Esophagus squamous epithelium (tissue), 5 donors: ENCODE measurements at places on chromosomes 1 and 21.

- no peak for DNase-seq
Observed at GRCh38 chr1:243420016-243420945, 164.4 kb downstream of the SDCCAG8 start.

DNA sequence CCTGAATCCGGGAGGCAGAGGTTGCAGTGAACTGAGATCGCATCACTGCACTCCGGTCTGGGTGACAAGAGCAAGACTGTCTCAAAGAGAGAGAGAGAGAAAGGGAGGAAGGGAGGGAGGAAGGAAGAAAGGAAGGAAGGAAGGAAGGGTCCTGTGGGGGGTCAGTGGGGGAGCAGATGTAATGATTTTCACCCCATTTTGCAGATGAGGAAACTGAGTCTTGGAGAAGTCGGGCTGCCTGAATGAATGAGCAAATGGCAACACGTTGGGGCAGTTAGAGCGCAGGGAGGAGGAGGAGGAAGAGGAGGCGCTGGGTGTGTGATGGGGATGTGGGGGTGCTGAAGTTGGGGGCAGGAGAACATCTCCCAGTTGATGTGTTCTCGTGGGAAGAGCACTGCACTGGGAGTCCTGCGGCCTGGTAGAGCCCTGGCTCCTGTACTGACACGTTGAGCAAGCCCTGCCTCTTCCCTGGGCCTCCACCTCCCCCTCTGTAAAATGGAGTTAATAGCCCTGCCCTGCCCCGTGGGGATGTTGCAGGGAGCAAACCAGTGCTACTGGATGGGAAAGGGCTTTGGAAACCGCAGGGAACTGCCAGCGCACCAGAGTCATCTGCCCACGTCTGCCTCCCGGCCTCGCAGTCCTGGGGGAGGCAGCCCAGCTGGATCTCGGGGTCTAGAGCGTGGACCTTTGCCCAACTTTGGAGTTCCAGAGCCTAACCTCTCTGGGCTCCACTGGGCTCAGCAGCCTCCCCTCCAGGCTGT, 103.2 kb upstream of the CASZ1 start:
- no peak for DNase-seq

DNA sequence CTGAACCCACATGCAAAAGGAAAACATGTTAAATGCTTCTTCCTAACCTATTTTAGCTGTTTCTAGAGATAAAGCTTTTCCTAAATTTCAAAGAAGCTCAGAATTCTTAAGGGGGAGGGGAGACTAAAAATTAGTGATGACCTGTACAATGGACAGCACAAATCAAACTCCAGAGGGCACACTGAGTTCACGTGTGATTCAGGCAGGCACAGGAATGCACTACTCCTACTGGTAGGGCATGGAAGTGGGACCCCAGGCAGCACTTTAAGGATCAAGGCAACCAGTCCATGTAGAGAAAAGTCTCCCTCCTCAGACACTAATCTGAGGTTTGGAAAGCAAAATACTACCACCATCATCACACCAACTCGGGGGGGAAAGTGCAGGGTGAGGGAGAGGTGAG, 31.3 kb upstream of the CLCA4 start:
- DNase-seq: no peak

GRCh38 chr1:221227872-221228337, 348.7 kb downstream of the HLX start:
- no peak for DNase-seq

- DNase-seq: no peak
Observed at GRCh38 chr1:207805841-207806421, 54.1 kb downstream of the CD46 start.

DNA sequence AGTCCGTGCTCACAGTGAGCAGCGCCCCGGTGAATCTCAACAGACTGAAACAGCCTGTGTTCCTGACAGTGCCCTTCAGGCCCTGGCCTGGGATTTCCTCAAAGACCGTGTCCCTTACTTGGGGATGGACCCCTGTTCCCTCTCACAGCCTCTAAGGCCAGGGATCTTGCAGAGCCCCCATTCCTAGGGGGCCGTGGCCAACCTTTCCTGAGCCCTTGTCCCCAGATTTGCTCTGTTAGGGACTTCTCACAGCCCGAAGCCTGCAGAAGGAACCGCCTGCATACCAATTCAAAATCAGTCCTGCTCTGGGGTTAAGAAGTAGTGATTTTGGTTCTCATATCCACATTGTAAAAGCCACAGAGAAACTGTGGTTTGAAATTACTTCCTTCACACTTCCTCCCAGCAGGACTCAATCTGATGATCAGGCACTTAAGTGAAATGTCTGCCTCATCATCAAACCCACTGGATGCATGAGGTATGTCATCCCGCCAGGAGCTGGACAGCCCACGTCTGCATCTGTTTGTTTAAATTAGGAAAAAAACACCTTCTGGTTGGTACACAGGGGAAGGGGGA, 14.9 kb downstream of the ABCA4 start:
- DNase-seq: no peak

GRCh38 chr1:200558866-200559459, 61.6 kb downstream of the KIF14 start:
- no peak for DNase-seq

GRCh38 chr1:106785176-106785575, 271.3 kb upstream of the PRMT6 start:
- DNase-seq: no peak

GRCh38 chr1:231116738-231117137, 45.1 kb upstream of the TRIM67 start:
- DNase-seq: no peak

GRCh38 chr21:44931137-44931500, 8.7 kb upstream of the SLX9 start:
- DNase-seq: no peak

DNA sequence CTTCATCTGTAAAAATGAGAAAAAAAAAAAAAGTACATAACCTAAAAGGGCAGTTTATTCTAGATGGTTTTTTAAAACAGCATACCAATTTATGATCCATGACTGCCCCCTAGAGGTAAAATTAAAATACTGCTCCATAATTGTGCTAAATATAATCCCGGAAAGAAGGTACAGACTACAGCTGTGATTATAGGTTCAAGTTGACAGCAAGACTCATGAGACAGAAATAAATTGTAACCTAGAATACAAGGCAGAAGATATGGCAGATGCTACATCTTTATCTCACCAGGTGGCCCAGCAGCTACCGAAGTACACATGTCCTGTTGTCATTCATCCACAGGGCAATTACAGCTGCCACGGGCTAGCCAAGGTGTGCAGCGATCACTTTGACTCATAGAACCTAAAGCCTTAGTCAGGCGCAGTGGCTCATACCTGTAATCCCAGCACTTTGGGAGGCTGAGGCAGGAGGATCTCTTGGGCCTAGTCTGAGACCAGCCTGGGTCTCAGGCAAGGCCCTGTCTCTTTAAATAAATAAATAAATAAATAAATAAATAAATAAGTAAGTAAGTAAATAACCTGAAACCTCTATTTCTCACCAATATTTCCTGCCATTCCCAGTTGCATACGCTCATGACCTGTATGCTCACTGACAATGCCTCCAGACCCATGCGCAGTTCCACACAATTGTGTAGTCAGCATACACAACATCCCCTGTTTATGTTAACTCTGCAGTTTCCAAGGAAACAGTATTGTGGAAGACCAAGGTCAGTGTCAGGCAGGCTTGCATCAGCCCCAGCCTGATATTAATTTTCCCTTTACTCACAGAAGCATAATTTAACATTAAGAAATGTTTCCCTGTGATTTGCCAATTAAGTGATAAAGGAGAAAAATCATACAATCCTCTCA, 18.3 kb upstream of the PPIE start:
- no peak for DNase-seq

- DNase-seq: no peak
Observed at GRCh38 chr1:201206176-201206575, 15.6 kb downstream of the IGFN1 start.

DNA sequence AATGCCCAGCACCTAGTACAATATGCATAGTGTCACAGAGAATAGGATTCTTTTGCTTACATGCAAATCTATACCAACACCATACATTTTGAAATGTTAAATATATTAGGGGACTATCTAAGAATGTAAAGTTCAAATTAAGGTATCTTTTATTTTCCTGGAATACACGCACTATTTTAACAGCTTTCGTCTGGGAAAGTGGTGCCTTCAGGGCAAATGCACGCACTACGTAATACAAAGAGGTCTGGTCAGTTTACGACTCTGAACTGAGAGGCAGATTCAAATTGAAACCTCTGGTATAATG, 931 bp downstream of the FUBP1 start:
- no peak for DNase-seq

GRCh38 chr1:903305-903704, 20.4 kb upstream of the SAMD11 start:
- no peak for DNase-seq

DNA sequence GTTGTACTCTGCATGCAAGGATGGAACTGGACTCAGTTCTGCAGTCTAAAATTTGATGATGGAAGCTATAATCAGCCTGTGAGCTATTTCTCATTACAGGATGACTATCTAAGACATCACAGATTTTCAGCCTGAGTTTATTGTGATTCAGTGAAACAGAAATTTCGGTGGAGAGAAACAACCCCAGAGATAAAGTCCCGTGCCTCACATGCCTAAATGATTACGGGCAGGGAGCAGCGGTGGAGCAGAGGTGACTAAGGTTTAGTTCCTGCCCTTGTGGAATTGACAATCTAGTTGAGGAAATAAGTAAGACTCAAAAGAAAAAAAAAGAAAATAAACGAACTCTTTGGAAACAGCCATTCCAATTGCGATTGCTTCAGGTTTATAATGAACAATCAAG, 96.9 kb downstream of the GRIK3 start:
- no peak for DNase-seq

GRCh38 chr1:156081917-156082308, 352 bp downstream of the MEX3A start:
- no peak for DNase-seq
